ENCODE measurements at places on chromosomes 2 and 18.

DNA sequence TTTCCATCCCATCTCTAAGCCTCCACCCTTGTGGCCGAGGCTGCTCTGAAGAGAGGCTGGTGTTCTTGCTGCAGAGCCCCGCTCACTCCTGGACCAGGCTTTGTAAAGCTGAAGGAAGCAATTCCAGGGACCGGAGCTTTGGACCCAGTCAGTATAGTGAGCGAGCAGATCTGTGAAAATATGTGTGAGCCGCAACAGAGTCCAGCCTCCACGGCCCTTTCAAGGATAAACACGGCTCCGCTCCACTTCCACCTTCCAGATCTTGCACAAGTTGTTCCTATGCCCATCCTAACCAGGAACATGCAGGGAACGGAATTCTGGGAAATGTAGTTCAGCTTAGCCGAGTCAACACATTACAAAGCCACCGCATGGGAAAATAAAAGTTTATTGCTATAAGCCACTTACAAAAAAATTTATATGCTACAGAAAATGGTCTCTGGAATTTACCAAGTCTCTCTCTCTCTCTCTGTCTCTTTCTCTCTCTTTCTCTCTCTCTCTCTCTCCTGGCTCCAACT, 151.7 kb upstream of the ZNF521 start:
- DNase-seq = no peak

DNA sequence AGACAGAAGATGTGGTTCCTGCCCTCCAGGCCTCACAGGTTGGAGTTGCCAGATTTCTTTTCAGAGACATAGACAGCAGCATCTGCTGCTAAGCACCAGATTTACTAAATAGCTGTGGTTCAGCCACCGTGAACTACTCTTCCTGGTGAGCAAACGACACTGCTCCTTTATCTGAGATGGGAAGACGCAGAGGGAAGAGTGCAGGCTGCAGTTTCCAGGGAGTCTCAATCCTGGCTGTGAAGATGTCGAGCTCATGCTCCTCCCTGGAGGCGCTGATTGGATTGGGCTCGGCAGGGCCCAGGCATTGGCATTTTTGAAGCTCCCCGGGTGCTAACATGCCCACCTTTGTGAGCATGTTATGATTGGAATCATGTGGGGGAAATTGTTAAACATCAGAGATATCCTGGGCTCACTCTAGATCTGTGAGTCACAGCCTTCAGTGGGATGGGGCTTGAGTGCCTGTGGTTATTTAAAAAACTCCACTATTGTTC, 314.8 kb downstream of the TSN start:
- no peak for DNase-seq

GRCh38 chr2:172137109-172137508, 34.4 kb upstream of the DLX2 start:
- DNase-seq = no peak

GRCh38 chr2:133286326-133286922, 281.8 kb downstream of the NCKAP5 start:
- DNase-seq = peak; percentile 1

DNA sequence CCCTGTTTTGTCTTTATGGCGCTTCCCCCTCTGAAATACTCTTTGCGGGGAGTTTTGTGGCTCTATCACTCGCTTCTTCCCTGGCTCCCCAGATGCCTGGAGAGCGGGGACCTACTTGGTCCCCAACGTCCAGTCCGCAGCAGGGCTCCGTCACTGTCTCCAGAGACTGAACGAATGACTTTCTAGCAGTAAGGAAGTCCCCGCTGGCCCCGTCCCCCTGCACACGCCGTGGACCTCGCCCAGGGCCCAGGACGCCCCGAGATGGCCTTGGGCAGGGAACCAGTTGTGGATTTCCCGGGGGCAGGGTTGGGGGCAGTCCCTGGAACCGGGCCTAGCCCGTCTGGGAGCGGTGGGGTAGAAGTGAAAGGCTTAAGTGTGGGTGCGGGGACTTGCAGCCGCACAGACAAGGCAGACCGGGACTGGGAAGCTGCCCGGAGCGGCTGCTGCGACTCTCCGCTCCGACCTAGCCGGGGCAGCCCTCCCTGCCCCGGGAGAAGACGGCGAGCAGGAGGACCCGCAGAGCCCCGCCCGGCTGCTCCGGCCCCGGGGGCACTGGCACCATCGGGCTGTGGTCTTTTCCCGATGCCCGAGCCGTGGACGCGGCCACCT, 821 bp upstream of the EPHA4 start:
- no peak for DNase-seq

DNA sequence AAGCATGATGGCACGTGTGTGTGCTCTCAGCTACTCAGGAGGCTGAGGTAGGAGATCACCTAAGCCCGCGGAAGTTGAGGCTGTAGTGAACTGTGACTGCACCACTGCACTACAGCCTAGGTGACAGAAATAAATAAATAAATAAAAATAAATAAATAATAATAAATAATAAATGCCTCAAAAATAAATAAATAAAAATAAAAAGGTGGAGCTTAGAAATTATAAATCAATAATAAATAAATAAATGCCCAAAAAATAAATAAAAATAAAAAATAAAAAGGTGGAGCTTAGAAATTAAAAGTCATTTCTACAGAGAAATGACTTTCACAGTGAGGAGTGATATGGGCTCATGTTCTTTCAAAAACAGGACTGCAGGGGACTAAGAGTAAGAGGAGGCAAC, 6.0 kb upstream of the MALL start:
- no peak for DNase-seq

GRCh38 chr18:62506495-62507143, 16.2 kb upstream of the ZCCHC2 start:
- DNase-seq = no peak

DNA sequence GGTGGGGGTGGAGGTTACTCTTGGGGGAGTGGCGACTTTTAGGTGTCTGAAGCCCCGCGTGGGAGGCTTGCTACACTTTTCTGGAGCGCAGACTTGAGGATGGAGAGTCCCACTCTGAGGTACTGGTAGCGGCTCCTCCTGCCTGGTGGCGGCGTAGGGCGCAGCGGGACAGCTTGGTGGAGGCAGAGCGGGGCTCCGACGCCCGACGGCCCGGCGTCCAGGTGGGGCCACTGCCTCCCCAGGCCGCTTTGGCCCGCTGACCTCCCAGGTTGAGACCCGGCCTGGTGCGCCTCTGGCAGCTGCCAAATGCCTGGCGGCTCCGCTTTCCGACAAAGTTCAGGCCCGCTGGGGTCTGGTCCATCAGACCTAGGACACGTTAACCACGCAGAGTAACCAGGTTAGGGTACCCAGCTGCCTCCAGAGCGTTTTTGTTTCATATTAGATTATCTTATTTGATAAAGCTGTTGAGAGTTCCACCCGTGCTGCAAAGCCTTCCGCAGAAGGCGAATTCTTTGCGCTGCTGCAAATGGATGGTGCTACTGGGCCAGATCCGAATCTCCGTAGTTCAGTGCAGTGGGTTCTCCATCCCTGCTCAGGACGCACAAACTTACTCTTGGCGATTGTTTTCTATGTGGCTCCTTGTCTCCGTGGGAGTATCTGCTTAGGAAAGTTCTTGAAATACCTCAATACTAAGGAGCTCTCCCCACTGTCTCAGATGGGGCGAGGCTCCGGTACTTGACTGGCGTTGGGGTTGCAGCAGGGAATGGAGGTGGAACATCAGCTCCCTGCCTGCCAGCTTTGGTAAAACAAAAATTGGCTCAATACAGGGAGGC, 405.9 kb downstream of the XIRP2 start:
- DNase-seq = no peak

- DNase-seq = no peak
Observed at GRCh38 chr18:58844871-58845270, 19.8 kb upstream of the ZNF532 start.

- no peak for DNase-seq
Observed at GRCh38 chr2:113015655-113016054, 10.4 kb downstream of the IL36A start.

GRCh38 chr18:21163647-21164547, 52.3 kb upstream of the ROCK1 start:
- DNase-seq = no peak

DNA sequence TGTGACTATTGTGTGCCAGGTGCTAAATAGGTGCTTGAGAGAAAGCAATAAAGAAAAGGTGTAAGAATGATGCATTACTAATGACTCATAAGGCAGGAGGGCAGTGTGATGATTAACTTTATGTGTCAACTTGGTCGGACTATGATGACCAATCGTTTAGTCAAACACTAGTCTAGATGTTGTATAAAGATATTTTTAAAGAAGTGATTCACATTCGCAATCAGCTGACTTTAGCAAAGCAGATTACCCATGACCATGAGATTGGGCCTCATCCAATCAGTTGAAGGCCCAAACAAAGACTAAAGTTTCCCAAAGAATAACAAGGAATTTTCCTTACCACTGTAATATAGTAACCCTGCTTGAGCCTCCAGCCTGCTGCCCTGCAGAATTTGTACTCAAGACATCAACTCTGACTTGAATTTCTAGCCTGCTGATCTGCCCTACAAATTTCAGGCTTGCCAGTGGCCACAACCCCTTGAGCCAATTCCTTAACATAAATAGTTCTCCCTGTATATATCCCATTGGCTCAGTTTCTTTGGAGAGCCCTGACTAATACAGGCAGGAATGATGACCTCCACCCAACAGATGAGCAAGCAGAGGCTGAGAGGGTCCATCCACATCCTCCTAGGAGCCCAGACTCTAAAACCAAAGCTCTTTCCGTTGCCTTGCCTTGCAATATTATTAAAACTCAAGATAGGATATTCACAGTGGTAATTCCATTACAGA, 132.6 kb downstream of the ACTR3 start:
- no peak for DNase-seq

GRCh38 chr18:47150824-47151366, 595 bp upstream of the HDHD2 start:
- DNase-seq = no peak

DNA sequence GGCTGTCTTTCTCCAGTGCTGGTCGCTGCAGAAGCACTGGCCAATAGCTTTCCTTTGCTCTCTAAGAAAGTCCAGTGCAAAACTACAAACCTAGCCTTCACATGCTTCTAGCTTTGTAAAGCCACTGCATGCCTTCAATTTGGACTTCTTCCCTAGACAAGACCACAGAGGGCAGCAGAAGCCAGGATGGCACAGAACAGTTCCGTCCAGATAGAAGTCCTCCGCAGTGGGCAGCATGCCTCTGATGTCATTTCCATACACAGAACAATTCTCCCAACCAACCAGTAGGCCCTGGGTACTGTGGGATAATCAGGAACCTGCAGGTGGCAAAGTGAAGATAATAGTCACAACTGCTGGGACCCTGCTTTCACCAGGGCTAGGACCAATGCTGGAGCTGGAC, 3.3 kb downstream of the ST6GAL2 start:
- no peak for DNase-seq

- DNase-seq = peak; percentile 27
Observed at GRCh38 chr2:86747711-86748639, 27.9 kb downstream of the RMND5A start.

- no peak for DNase-seq
Observed at GRCh38 chr18:22822841-22823508, 110.2 kb upstream of the RBBP8 start.

GRCh38 chr2:85422072-85422457, 3.6 kb downstream of the SH2D6 start:
- DNase-seq = no peak

DNA sequence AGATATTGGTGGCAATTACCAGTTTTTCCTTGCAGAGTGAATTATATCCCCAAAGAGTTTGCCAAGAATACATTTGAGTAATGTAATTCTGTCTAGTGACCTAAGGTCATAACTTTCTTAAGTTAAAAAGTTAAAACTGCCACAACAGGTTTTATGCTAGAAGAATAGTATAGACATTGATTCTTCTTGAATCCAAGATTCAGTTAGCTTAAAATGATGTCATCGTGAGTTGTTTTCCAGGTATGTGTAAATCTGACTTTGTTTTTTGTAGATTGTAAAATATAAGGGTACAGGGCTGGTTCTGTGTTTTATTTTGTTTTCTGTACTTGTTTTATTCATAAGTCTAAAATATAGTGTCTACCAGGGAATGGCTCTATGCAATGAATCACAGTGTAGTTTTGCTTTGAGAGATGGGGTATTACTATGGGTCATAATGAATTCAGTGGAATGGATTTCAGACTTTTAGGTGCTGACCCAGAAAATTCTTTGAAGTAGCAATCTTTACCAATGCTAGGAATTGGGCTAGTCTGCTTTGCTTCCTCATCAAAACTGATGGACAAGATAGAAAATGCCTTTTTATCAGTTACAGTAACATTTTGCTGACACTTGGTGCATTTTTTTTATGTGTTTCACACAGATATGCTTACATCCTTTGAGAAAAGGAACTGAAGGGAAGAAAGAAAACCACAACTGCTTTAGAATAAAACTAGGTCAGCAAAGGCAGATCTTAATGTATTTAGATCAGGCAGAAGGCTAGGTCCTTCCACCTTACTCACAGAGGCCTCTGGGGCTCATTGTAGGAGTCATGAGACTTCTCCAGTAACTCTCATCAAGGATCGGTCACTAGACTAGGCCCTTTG, 20.8 kb upstream of the MGAT5 start:
- no peak for DNase-seq

GRCh38 chr2:127508631-127509034, 17.7 kb downstream of the IWS1 start:
- DNase-seq = no peak

GRCh38 chr18:56351911-56352500, 286.4 kb downstream of the TXNL1 start:
- DNase-seq = no peak

DNA sequence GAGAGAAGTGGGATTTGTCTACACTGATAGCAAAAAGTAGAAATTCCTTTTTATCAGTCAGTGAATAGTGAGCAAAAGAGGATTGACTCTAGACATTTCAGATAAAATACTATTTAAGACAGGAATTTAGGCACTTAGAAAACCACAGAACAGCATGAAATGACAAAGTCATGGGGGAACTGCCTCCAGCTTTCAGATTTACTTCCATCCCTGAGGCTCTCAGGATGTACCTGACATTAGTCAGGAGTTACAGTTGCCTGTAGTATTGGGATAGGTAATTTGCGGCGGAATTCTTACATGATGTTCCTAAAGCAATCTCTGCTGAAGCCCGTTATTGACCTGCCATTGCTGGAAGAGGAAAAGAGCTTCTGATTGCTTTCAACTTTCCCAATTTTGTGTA, 337.1 kb upstream of the MAP2 start:
- no peak for DNase-seq
